Memory B cell (primary cell): ENCODE measurements at places on chromosomes 3 and 15.

GRCh38 chr3:152405915-152406802 is 137.4 kb downstream of the MBNL1 start:
- DNase-seq, result no peak

DNA sequence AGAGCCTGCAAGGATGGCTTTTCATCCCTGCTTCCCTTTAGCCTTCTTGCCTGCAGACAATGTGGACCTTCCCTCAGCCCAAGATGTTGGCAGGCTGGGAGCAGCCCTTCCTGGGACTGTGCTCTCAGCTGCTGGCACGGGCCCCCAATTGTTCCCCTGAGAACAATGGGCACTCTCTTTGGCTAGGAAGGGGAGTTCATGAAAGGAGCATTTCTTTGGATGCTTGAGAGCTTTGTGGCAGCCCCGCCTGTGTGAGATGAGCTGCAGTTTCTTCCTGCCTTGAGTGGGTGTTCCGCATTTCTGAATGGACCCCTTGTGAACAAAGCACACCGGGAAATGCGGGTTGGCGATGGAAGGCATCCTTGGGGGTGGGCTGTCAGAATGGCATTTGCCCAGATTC is 35.0 kb upstream of the BSN start:
- no peak for DNase-seq

DNA sequence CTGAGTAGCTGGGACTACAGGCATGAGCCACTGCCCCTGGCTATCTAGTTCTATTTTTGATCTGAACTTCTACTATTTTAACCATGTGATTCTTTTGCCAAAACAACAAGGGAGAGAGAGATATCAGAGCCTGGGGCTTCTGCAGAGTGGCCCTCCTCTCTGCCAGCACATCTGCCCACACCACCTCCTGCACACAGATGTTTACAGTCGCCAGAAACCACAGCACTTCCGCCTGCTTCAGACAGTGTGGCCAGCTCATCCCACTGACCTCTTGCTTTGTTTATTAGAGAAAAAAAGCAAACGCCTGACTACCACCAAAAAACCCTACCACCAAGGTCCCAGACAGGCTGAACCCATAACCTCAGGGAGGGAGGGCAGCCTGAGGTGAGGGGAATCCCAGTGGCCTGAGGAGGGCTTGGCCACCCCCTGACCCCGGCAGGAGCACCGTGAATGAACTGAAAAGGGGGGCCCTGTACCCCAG is 85.9 kb upstream of the ABHD2 start:
- DNase-seq, result no peak

GRCh38 chr15:83318861-83319415 is 34.5 kb upstream of the BNC1 start:
- no peak for DNase-seq
